ENCODE measurements at places on chromosomes 16 and 17.

DNA sequence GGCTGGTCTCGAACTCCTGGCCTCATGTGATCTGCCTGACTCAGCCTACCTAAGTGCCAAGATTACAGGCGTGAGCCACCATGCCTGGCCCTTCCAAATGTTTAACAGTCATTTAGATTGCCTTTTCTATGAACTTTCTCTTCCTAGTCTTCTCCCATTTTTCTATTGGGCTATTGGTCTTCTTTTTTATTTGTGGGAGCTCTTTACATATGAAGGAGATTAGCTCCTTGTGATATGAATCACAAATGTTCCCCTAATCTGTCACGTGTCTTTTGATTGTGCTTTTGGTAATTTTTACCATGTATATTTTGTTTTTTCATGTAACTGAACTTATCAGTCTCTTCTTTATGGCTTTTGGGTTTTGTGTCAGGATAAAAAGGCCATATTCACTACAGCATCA lies 11.9 kb downstream of the ADCY7 start:
- no peak for DNase-seq

DNA sequence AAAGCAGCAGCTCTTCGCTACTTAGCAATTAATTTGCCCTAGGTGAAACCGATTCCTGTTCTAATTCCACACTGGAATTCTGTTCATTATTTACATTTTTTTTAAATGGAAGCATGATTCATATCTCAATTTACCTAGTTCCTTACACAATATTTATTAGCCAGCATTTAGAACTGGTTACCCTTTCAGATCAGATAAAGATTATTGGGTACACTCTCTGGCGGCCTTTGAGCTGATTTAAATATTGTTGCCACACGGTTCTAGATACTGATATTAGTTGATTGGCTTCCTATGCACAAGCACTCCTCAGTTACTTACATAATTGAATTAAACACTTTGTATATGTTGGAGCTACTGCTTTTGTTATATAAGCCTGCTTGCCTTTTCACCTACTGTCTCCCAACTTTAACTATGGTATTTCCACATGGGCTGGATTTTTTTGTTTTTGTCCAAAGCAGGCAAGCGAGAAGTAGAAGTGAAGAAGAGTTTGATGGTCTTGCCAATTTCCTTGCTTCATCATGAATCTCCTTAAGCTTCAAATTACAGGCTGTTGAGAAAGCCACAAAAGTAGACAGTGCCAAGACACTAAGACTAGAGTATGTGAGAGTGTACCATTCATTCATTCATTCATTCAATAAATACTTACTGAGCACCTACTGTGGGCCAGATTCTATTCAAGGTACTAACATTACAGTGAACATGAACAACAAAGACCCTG lies 3.9 kb upstream of the ALDH3A2 start:
- DNase-seq: no peak

- no peak for DNase-seq
Measured at GRCh38 chr16:81401035-81401950, 43.3 kb upstream of the CMIP start.

- no peak for DNase-seq
Measured at GRCh38 chr17:37789021-37789565, 44.2 kb upstream of the HNF1B start.

DNA sequence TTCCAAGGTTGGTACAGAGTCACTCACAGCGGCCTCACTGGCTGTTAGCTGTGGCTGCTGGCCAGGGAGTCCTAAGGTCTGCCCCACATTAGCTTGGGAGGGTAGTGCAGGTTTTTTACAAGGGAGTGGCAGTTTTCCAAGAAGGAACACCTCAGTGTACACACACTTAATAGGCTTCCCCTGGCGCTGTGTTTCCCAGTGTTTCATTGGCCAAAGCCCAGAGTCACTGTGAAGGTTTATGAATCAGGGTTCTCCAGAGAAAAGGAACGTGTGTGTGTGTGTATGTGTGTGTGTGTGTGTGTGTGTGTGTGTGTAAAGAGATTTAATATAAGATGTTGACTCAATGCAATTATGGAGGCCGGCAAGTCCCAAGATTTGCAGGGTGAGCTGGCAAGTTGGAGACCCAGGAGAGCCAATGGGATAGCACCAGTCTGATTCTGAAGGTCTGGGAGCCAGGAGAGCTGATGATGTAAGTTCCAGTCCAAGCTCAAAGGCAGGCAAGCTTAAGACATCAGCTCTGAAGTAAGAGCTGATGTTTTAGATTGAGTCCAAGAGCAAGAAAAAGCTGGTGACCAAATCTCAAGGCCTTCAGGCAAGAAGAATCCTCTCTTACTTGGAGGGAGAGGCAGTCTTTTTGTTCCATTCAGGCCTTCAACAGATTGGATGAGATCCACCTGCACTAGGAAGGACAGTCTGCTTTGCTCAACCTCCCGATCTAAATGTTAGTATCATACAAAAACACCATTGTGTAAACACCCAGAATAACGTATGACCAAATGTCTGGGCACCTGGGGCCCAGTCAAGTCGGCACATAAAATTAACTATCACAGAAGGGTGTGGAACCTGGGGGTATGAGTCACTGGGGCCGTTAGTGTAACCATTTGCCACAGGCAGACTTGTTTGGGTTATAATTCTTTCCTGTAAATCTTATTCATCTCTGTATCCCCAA lies 206.8 kb downstream of the PRKCA start:
- DNase-seq: no peak

DNA sequence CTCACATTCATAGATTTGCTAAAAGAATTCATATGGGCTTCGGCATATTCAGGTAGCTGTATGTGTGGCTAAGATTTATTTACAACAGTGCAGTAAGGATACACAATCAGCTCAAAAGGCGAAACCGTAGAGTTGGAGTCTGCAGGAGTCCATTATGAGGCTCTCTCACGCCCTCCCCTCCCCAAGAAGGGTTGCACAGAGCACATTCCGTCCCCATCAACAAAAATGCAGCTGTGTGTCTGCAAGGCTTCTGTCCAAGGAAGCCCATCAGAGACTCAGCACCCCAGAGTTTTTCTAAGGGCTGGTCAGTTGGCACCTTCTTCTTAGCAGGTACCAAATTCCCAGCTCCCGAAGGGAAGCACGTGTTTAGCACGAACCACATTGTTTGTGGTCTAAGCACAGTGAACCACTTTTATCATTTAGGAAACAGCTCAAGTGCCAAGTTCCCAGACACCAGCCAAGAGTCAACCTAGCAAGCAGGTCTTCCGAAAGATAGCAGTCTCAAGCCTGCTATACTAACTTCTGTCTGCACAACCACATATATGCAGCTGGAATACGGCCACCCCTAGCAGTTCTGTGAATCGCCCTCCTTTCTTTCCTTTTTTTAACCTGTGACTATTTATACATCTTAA lies 28.5 kb upstream of the MEAK7 start:
- no peak for DNase-seq

DNA sequence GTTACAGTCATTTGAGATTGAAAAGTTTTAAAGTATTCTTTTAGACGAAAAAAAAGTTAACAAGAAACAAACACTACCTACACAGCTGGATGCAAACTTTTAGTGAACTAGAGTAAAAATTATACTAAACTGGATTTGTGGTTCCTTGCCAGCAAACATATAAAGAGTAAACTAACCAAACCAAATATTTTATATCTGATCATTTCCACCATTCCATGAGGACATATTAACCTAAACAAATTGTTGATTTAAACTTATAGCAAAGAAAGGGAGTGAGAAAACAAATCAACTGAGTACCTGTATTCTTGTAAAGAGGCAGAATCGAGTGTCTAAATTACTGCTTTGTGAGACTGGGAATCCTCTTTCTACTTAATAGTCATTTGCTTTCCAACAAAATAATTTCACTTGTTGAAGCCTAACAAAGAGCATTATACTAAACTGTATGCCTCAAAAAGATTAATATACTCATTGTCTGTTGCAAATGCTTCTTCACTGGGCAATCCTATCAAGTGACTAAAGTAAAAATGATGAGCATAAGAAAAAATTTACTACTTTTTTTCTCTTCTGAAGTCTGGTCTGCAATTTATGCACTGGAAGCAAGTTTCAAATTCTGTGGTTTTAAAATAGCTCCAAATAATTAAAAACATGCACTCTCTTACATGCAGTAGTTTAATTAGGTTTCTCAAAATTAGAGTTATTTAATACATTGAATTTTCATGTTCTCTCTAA lies 37.5 kb downstream of the AKAP10 start:
- no peak for DNase-seq

- no peak for DNase-seq
Measured at GRCh38 chr17:33499040-33499439, 205.9 kb upstream of the ASIC2 start.

DNA sequence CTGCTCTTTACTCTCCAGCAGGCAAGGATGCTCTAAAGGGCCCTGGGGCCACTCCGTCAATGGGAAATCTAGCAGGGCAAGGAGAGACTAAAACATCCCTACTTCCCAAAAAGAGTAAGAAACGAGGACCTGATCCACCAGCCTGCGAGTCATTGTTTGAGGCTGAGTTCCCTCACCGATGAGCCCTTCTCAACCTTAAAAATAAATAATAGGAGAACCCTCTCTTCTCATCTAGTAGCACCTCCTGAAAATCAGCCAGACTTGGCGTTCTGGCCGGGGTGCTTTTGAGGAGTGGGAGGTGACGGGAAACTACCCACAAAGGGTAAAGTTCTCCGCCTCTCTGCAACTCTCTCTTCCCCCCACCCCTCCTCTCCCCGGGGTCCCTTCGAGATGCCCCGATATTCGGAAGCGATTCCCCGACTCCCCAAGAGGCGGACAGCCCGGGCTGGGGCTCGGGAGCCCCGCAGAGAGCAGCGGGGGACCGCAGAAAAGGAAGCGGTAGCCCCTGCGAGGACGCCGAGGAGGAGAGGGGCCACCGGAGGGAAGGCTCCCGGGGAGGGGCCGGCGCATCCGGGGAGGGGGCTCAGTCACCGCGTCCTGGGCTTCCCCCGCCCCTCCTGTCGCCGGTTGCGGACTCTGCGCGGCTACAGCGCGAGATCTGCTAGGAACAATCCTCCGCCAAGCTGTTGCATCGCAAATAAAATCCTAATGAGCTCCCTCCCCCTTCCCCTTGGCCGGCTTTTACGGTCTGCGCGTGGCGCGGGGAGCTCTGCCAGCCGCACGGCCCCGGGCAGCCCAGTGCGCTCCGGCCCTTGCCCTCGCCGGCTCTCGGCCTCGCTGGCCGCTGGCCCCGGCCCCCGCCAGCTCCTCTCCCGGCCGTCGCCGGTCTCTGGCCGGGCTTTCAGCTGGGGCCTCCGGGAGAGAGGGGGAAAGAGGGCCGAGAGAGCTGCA lies 1.3 kb downstream of the HOXB9 start:
- DNase-seq: peak; percentile 80

- DNase-seq: no peak
Measured at GRCh38 chr16:1890024-1890707, 18.2 kb upstream of the MEIOB start.

GRCh38 chr16:62597875-62598274 lies 561.6 kb upstream of the CDH8 start:
- DNase-seq: no peak

DNA sequence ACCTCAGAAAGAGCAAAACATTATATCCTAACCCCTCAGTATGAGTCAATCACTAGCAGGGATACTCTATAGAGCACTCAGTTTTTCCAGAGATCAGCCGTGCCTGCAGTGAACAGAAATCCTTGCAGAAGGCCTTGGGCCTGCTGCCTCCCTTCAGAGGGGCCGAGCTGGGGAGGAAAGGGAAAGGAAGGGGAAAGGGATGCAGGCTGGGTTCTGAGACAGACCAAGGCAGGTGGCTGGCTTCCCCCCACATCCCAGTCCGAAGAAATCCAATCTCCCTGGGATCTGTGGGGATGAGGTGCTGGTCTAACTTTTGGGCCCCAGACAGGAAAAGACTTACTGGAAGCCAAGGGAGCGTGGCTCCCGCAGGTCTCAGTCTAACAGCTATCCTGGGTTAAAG lies 25.3 kb downstream of the SRL start:
- no peak for DNase-seq

DNA sequence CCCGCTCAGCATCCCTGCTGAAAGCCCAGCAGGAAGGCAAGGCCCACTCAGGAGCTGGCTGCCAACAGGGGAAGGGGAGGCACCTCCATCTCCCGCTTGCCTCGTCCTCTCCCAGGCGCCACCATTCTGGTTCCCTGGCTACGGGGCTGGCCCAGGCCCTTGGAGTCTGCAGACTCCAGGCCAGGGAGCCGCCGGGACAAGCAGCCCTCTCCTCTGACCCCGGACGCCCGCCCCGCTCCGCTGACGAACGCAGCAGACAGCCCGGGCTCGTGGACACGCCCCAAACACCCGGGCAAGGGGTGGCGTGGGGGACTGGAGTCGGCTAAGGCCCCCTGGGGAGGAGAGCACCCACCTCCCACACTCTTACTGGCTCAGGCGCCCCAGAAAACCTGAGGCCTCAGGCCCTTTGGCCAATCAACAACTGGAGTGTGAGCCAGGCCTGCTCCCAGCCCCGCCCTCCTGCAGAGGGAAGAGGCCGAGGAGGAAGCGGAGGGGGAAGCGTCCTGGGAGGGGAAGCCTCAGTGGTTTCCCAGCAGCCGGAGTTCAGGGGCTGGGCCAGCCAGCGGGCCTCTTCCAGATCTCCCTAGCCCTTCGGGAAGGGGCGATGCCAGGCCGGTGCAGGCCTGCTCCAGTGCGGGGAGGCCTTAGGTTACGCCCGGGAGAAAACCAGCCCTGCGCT lies 4.2 kb downstream of the MNT start:
- peak; percentile 89 for DNase-seq

- DNase-seq: no peak
Measured at GRCh38 chr17:39915559-39915958, 2.9 kb downstream of the GSDMB start.

DNA sequence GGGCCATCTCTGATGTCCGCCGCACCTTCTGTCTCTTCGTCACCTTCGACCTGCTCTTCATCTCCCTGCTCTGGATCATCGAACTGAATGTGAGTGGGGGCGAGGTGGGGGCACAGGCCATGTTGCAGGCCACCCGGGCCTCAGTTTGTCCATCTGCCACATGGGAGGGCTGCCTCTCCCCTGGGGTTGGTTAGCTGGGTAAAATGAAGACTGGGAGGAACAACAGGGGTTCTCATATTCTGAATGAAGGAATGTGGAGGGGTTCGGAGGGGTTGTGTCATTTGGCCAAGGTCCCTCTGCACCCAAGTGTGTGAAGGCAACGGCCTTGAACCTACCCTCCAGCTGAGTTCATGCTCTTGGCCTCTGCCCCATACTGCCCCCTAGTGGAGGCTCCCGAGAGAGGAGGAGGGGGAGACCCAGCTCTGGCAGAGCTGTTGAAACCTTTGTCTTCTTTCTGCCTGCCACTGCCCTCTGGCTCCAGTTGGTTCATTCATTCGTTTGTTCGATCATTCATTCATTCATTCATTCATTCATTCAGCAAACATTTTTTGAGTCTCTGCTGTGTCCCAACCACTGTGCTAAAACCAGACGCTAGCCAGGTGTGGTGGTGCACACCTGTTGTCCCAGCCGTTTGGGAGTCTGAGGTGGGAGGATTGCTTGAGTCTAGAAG lies 11.4 kb upstream of the TCAP start:
- DNase-seq: peak; percentile 97

- DNase-seq: no peak
Measured at GRCh38 chr16:81647527-81647926, 131.6 kb upstream of the PLCG2 start.

DNA sequence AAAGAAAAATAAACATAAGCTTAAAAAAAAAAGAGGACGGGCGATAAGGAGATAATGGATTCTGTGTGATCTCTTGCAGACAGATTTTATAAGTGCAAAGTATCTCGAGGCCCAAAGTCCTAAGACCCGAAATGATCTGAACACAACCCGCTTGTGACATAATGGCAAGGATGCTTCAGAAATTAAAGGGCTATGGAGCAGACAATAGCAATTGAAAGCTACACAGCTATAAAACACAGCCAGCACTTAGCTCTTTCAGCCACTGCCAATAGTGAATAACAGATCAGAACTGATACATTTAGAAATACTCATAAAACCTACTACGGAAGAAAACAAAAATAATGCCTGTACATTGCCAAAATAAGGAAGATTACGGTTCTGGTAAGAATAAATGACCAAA lies 117.5 kb downstream of the ZFHX3 start:
- no peak for DNase-seq

Measured in H1 (cell line).